ENCODE measurements at places on chromosomes 6 and 20.

DNA sequence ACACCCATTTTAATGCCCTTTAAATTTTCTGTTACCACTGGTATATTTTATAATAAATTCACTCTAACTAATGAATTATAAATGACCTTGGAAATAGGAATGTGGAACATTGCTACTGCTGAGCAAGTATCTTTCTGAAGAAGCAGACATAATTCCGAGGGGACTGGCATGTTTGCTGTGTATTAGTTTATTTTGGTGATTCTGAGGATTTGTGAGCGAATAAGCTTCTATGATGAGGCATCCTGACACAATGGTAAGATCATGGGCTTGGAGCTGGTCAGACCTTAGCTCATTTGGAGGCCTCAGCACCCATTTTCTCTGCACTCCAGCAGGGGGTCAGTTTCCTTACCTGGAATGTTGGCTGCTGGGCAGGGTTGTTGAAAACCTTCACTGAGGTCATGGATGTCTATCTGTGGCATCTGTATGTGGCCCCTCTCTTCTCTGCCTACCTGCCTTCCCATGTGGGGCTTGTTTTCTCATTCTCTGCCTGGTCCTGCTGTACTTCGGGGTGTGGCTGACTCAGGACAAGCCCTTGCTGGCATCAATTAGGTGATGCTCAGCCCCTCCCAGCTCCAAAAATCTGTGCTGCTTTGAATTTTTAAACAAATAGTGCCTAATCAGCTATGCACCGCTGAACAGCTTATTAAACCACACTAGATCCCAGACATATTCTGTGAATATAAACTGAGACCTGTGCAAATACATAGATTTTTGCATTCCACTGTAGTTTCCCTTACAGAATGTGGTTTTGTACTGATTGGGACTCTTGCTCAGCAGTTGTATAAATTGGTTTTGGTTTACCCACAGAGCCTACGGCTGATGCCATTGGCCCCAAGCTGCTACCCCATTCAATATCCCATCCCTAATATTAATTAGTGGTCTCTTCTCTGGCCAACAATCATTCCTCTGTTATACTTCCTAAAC, 10.7 kb downstream of the ARID1B start:
- no peak for DNase-seq

DNA sequence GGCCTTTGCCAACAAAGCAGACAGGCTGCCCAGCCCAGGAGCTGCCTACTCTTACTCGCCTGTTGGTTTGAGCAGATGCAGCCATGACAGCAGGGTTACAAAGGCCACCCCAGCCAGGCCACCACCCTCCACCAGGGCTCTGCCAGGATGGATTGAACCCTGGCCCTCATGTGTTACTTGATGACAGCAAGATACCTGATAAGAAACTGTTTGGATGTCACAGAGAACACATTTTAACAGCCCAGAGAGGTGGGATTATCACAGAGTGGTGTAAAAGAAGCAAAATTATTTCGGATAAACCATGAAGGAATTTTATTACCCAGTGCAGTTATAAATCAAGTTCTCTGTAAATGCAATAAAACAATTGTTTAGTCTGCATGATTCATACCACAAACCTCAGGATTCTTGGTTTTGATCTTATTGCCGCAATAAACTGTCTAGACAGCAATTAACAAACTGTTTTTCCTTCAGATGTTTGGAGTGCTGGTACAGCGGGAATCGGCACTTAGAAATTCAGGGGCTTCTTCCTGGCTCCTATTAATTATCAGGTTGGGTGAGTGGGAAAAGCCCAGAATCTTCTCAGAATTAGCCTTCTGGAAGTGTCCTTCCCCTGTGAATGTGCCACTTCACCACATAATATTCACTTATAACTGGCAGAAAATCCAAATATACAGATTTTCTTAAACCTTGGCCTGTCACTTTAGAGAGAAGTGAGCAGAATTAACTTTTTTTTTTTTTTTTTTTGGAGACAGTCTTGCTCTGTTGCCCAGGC, 58.0 kb upstream of the SALL4 start:
- DNase-seq, result peak; percentile 39

DNA sequence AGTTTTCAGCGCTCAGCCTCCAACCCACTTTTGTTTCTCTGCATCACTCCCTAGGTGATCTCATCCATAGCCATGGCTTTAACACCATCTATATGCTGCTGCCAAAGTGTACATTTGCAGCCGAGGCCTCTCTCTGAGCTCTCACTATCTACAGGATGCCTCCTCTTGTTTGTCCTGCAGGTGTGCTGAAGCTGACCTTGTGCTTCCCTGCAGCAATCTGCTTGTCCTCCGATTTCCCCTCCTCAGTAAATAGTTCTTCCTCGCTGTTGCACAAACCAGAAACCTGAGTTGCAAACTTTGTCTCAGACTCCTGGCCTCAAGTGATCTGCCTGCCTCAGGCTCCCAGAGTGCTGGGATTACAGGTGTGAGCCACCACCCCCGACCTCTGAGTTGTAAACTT, 3.7 kb upstream of the TXNDC5 start:
- DNase-seq, result no peak

- DNase-seq, result no peak
Measured at GRCh38 chr6:42367353-42368011, 84.2 kb downstream of the TRERF1 start.

GRCh38 chr6:73631849-73632248, 21.9 kb downstream of the SLC17A5 start:
- DNase-seq, result no peak

- peak; percentile 53 for DNase-seq
Measured at GRCh38 chr6:136069119-136069518, 181.0 kb downstream of the MTFR2 start.

DNA sequence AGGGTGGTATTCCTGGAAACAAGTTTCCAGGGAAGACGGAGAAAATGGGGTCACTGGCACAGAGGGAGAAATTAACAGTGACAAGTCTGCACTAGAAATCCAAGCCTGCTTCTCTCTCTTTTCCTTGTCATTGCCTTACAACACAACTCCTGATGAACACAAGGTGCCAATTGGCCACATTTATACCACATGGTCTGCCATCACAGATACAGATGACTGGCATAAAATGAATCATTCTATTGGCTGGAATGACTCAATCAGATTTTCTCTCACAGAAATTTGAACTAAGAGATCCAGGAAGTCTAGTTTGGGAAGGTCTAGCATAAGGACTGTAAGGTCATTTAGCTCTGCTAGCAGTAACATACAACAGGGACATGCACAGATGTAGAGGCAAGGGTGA, 190.3 kb downstream of the LINC00237 start:
- DNase-seq, result no peak

Data from brain microvascular endothelial cell (primary cell).